ENCODE measurements at places on chromosomes 2 and 18. TPM values are rescaled to one million over a fixed set of nuclear protein-coding genes. Genes with fewer than 3 reads are reported as not detected.

Gene RESP18
- total RNA-seq: 0.82 TPM

Gene IL18RAP
- 0.41 TPM for total RNA-seq

Gene IL1R1
- 0.41 TPM for total RNA-seq

Gene ICOS
- not detected for total RNA-seq

Gene CRACDL
- total RNA-seq: 2.0 TPM

Gene SAG
- 0.82 TPM for total RNA-seq

Gene DYSF
- total RNA-seq: 0.82 TPM

Gene DNAJC5G
- not detected for total RNA-seq

Data from frontal cortex (tissue), 4 donors.